GOT3 (cell line): ENCODE measurements at places on chromosomes 5 and 9.

- no peak for DNase-seq
Observed at GRCh38 chr9:78438211-78438610, 141.3 kb downstream of the PSAT1 start.

DNA sequence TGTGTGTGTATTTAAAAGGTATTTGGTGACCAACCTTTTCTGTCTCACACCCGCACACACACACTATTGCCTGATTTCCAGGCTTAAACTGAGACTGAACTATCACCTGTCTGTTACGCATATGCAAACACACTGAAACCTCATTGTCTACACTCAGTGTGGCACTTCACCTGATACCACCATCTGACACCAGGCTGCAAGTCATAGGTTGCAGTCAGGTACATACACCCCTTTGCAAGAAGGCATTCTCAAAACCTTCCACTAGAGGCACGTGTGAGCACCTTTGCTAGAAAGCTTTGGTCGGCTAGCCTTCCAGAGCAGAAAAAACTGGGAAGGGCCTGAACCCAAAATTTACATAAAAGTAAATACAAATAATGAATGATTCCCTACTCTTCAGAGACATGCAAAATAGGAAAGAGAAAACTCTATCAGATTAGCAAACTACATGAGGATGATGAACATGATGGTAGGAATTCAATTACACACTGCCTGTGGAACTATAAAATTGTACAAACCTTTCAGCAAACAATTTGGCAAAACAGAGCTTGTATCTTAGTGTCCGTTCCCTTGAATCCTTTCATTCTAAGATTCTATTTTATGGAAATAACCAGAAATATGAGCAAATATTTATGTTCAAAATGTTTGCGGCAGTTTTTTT lies 5.9 kb upstream of the FOXD1 start:
- no peak for DNase-seq

- no peak for DNase-seq
Observed at GRCh38 chr9:19701274-19701673, 87.6 kb downstream of the SLC24A2 start.

- no peak for DNase-seq
Observed at GRCh38 chr9:133904346-133905090, 87.6 kb downstream of the VAV2 start.

- no peak for DNase-seq
Observed at GRCh38 chr5:142976861-142977260, 206.7 kb downstream of the ARHGAP26 start.

DNA sequence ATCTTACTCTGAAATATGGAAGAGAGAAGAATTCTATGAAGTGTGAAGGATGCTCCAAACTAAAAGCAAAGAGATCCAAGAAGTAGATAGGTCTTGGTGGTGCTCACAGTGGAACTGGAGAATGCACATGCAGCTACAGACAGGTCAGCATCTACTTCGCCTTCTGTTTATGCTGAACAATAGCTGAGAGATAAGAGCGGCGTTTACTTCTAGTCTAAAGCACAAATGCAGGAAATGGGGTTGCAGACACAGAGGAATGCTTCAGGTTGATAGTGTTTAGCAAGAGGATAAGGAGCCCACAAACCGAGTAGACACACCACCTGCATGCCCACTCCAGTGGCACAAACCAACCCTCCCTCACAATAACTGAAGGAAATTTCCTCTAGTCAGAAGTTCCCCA lies 180.0 kb upstream of the RGMB start:
- no peak for DNase-seq

GRCh38 chr5:129717751-129718310 lies 30.1 kb upstream of the MINAR2 start:
- DNase-seq: no peak

DNA sequence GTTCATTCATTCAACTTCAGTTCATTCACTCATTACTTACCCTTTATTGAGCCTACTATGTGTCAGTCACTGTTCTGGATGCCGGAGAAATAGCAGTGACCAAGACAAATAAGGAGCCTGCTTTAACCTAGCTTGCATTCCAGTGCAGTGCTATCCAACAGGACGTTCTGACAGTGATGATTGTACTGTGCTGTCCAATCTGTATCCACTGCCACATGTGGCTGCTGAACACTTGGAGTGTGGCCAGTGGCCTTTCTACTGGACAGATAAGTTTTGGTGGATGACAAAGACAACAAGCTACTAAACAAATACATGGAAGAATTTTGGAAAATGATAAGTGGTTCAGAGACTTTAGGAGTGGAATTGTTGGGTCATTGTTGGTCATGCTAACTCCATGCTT lies 33.6 kb downstream of the SUB1 start:
- DNase-seq: no peak

GRCh38 chr9:97632248-97632984 lies 752 bp downstream of the TSTD2 start:
- DNase-seq: peak; percentile 14

DNA sequence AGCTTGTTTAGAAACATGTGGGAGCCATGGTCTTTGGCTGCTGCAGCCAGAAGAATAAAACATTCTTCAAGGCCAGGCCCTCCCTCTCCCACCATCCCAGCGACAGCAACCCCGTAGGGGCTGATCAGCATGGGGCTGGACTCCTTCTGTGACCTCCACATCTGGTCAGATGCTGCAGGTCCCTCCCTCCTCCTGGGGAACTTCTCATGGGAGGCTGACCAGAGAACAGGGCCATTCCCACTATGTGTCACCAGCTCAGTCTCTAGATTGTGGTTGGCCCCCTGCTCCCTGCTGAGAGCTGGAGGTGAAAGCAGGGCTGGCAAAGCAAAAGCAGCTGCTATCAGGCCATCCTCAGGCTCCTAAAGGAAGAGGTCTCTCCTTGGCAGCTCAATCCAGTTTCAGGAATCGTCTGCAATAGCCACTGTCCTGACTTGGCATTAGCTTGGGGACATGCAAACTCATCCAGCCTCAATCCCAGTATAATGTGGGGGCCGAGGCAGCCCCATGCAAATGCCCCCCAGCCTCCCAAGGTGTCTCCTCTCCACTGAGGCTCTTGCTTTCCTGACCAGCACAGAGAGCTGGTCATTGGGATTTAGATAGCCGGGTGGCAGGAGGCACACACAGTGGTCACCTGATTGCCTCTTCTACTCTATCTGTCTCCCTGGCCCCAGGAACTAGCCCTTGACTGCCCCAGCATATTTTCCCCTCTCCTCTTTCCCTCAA lies 81.5 kb downstream of the NRG2 start:
- DNase-seq: no peak

DNA sequence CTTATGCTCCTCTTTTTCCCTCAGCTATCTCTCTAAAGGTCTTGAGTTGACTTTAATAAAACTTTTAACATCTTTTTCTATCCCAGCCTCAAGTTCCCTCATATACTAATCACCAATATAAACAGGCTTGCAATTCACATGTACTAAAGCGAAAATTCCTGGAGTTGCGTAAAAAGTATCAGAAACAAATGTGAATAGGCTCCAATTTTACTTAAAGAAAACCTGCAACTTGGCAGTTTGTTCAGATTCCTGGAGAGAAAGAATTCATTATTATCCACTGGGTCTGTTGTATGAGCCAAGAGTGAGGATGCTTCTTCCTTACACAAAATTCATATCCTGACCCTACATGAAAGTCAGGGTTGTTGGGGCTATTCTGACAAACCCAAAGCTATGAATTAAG lies 384.2 kb downstream of the DTWD2 start:
- DNase-seq: no peak
